G401 (cell line): ENCODE measurements at places on chromosomes 2 and 18. TPM values are rescaled to one million over a fixed set of nuclear protein-coding genes. Genes with fewer than 3 reads are reported as not detected.

DNA sequence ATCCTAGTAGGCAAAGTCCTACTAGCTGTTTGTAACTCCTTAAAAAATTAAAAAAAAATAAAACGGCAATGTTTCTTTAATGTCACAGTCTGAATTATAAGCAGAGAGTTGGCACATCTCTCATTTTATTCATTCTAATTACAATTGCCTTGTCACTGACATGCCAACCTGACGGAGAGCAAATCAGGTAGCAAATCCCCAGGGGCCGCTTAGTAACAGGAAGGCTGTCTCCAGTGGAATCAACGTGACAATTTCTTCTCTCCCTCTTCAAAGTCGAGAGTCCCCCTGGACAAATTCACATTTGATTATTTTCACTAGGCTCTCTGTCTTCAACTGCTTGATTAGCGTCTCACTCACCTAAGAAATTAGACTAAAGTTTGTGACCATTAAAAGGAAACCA lies 1598.9 kb upstream of the PIK3C3 start:
- no peak for DNase-seq

- no peak for DNase-seq
Measured at GRCh38 chr2:118968042-118968441, 26.0 kb downstream of the MARCO start.

DNA sequence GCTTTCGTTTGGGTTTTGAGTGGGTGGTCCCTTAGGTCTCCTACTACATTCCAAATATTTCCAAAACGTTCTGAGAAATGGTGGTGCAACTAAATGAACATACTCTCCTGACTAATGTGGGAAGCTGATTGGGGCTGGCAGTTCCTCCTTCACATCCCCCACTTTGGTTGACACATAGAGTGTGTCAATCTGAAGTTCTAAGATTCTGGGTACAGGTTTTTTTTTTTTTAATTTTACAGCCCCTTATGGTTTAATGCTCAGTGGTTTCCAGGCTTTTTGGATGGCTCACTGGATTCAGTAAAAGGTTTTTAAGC lies 58.4 kb upstream of the ITGB6 start:
- no peak for DNase-seq

DNA sequence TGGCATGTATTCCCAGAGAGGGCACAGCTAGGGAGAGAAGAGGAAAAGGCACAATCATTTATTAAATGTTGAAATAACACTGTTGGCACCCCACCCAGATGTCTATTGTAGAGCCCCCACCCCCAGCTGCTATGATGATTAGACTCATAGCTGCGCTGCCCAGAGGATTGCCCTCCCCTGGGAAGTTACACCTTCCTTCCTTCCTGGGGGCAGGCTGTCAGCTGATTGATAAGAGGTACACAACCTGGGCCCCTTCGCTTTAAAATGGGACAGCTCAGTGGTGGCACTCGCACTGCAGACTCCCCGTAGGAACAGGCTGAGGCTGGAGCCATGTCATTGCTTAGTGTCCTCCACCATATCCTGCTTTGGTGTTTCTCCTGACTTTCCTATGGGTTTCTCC lies 18.1 kb downstream of the TEX51 start:
- DNase-seq, result no peak

GRCh38 chr2:190105554-190105953 lies 43.0 kb upstream of the MSTN start:
- DNase-seq, result no peak

PLGLB2 gene
- not detected in 2 replicates for total RNA-seq

EFHD1 gene
- total RNA-seq, result 2.4 and 4.2 TPM in 2 replicates
